ENCODE measurements at places on chromosomes 1 and 21.

GRCh38 chr1:53503433-53504217 lies 44.4 kb downstream of the DMRTB1 start:
- DNase-seq: no peak

DNA sequence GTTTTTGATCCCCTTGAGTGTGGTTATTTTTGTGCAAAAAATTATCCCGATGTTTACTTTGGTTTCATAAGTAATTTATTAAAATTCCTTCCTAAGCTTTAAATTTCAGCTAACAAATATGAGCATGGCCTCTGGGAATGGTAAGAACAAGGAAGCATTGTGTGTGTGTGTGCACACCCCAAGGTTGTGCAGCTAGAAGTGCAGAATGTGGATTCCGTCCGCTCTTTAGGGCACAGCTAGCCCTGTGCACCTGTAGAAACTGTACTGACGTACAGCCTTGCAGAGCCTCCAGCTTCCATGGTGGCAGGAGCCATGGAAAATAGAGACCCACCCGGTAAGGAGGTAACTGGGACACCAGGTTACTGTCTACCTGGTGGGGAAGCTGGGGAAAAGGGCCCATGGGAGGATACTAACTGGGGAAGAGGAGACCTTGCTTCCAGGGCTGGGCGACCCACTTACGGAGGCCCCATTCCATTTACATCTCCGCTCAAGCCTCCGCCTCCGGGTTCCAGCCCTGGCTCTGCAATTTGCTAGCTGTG lies 54.7 kb downstream of the B3GALT5 start:
- DNase-seq: no peak

GRCh38 chr1:64748222-64748621 lies 3.3 kb downstream of the RAVER2 start:
- DNase-seq: no peak

DNA sequence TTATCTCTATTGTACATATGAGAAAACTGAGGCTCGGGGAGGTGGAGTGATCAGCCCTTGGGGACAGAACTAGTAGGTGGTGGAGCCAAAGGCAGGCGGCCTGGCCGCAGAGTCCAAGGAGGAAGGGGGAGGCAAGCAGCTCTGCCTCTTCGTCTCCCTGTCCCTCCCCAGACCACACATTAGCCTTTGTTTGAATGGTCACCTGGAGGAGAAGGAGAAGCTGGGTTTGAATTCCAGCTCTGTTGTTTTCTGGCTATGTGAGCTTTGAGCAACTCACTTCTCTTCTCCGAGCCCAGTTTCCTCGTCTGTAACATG lies 21.4 kb upstream of the LAPTM5 start:
- no peak for DNase-seq

GRCh38 chr1:38064197-38064903 lies 17.8 kb upstream of the POU3F1 start:
- DNase-seq: no peak

DNA sequence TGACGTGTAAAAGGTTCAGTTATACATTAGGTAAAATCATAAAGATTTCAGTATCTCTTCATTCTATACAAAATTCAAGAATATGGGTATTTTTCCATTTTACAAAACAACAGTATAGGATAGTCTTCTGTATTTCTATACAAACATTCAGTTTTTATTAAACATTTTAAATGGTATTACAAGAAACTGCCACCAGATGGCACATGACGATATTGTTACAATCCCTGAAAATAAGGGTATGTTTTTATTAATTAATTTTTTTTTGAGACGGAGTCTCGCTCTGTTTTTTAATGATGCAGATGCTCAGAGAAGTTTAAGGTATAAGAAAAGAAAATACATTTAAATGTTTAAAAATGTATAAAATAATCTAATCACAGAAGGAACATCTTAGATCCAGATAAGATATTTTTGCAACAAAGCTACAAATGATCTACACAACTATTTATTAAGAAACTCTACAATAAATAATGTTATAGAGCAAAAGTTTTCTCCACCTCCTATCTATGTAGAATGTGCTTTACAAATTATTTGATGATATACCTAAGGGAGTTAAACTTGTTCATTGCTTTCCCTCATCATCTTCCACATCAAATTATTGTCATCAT lies 23.5 kb upstream of the RSBN1 start:
- DNase-seq: no peak

- no peak for DNase-seq
Measured at GRCh38 chr1:200535605-200536004, 84.9 kb downstream of the KIF14 start.

DNA sequence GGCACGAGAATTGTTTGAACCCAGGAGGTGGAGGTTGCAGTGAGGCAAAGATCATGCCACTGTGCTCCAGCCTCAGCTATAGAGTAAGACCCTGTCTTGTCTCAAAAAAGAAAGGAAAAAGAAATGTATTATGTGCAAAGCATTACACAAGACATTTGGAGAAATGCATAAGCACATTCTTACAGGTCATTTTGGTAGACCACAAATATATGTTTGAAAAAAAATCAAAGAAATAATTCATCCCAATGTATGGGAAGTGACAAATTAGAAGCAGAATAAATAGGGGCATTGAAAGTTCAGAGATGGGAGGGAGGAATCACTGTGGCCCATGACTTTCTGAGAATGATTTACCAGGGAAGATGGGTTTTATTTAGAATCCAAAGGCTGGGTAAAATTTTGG lies 283.5 kb upstream of the ADAMTS5 start:
- DNase-seq: no peak
